ENCODE measurements at places on chromosomes 12 and 14. TPM values are rescaled to one million over a fixed set of nuclear protein-coding genes. Genes with fewer than 3 reads are reported as not detected.

SRRM4 gene
- polyA plus RNA-seq = 0.02 TPM

RNU7-1 gene
- polyA plus RNA-seq = not detected

PMCH gene
- polyA plus RNA-seq = 0.91 TPM

FAM181A gene
- not detected for polyA plus RNA-seq

PAH gene
- 133 TPM for polyA plus RNA-seq

TMX1 gene
- polyA plus RNA-seq = 54.8 TPM

LMNTD1 gene
- polyA plus RNA-seq = not detected

DNA sequence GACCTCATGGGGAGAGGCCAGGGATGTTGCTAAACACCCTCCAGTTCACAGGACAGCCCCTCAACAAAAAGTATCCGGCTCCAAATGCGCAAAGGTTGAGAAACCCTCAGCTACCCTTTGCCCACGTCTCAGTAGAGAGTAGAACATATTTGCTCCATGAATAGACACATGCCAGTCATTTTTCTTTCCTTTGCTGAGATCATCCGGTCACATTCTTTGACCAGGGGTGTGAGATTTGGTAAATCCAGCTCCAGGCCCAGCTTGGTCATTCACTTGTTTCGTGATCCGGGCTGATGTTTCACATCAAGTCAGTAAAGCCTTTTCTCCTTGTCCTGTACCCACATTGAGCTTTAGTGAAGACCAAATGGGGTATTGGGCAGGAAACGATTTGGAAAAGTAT, 83.6 kb upstream of the LHX5 start:
- DNase-seq = no peak

- DNase-seq = no peak
Measured at GRCh38 chr12:58349161-58349560, 407.8 kb downstream of the ATP23 start.

GRCh38 chr12:89185889-89186288, 166.4 kb downstream of the DUSP6 start:
- DNase-seq = no peak

DNA sequence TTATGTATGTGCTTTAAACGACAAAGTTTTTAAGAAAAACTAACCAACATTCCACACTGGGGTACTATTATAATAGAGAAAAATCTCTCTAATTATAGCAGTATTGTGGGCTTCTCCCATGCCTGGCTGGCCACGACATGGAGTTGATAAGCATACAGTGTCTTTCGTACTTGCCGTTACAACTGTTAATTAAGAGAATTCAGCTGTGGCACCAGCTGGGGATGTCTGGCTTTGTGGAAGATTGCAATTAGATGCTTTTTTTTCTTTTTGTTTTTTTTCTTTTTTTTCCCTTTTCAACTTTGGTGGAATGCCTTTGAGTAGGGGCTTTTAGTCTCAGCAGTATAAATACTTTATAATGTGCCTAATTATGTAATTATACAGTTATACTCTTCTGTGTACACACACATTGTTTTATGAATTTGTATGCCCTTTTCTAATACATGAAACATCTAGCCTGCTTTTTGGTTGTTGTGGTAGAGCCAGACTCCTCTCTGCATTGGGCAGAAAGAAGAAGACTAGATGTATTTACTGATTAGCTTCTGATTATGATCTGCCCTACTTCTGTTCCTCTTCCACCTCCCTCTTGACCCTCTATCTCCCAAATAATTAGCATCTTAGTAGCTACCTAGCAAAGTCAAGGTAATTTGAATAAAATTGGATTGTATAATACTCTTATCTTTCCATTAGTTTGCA, 76.4 kb downstream of the SUSD6 start:
- no peak for DNase-seq

DNA sequence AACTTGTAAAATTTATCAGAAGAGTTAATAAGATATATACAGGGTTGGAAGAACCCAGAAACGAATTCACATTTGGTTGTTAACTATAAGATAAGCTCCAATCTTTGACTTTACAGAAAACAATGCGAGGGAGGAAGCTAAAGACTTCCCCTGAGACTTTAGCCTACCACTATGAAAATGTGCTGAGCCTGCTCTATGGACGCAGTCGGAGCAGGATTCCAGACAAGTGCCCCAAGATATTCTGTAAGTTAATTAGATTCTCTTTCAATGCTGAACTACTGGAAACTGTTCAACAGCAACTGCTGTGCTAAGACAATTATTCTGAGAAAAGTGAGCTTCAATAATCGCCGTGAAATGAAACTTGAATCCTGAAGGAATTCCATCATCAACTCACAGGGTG, 8.3 kb upstream of the LRRC10 start:
- no peak for DNase-seq

GRCh38 chr14:32697704-32698103, 241.0 kb upstream of the NPAS3 start:
- DNase-seq = no peak

GRCh38 chr14:105507247-105507646, 16.2 kb downstream of the TEDC1 start:
- no peak for DNase-seq

- DNase-seq = no peak
Measured at GRCh38 chr12:1912580-1913376, 5.7 kb downstream of the CACNA2D4 start.

DNA sequence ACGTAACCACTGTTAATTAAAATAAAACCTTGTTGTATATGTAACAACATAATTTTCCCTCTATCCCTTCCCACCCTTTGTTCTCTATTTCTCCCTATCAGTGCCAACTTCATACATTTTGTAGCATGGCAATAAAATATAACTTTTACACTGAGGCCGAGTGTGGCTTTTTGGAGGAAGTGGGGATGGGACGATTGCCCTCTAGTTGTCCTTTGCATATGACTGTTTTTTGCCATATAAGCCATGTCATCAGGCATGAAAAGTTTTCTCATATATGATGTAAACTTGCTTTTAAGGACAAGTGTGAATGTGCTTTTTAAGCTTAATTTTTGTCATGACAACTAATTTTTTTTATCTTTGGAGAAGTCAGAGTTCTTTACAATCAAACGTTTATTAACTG, 6.2 kb upstream of the CCT2 start:
- no peak for DNase-seq

GRCh38 chr14:23094666-23095195, at the start of gene ACIN1:
Gene ACIN1 (minus strand): TSS chr14:23095136. CDS start chr14:23095112, 24 bp downstream.
- DNase-seq = peak; percentile 88

- no peak for DNase-seq
Measured at GRCh38 chr12:115070313-115070712, 386.3 kb upstream of the TBX3 start.

DNA sequence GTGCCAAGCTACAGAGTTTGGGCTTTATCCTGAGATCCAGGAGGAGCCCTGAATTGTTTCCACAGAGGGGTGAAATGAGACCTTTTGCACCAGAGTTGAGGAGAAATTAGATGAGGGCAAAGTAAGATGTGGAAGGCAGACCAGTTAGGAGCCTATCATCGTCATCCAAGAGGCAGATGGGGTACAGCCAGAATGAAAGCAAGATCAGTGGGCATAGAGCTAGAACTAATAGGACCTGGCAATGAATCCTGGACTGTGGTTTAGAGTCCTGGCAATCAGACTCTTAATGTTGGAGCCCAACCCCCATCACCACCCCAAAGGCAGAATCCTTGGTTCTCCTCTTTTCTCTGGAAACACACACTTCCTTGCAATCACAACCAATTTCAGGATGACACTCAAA, 166.6 kb upstream of the HMGA2 start:
- no peak for DNase-seq

DNA sequence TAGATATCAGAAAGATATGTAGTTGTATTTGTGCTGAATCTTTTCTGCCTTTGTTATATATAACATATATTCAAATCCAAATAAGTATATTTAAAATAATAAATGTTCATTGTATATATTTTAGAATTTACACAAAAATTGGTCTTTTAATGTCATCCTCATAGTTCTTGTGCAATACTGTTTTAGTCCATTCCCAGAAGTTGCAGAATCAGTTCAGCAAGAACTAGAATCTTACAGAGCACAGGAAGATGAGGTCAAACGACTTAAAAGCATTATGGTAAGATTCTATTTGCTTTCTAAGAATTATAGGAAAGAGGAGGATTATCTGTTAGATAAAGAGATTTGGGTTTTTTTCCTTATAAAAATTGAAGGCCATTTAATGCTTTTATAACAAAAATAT, 51.0 kb downstream of the SCFD1 start:
- no peak for DNase-seq

- no peak for DNase-seq
Measured at GRCh38 chr12:83476695-83477690, 790.3 kb downstream of the TMTC2 start.

- DNase-seq = no peak
Measured at GRCh38 chr12:20181416-20182180, 186.7 kb upstream of the PDE3A start.

DNA sequence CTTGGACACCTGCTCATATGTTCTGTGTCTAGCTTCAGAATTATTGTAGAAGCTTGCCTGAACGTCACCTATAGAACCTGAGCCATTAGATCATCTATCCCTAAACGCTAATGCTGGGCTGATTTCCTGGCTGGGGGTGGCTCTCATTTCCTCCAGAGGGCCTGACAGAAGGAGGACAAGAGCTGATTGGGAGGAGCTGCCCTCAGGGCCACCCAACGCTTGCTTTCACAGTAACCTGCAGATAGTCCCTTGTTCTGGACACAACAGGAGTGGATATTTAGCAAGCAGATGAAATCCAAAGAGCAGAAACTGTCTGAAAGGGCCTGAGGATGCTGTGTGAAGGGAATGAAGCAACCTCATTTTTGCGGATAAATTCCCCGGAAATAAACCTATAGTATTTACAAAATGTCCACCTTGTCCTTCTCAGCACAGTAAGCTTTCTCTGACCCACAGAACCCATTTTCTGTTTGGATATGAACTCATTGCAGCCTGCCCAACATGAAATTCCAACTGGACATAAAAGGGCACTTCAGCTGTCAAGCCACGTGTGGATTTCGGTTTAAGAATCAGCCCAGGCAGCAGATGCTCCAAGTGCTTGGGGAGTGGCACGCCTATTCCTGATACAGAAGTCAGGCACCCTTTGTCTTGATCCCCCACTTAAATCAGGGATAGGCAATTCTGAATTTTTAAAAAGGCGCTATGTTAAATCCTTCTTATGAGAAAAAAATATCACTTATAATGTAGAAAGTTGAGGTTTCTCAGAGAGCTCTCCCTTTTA, 32.8 kb upstream of the TUBA1C start:
- no peak for DNase-seq

- DNase-seq = peak; percentile 91
Measured at GRCh38 chr14:50231475-50232275, at the start of gene SOS2. Gene SOS2 (minus strand): TSS chr14:50231578. CDS start chr14:50231283, 295 bp downstream.

Data from left kidney (tissue), 8 donors.